ENCODE measurements at places on chromosomes 12 and 14.

DNA sequence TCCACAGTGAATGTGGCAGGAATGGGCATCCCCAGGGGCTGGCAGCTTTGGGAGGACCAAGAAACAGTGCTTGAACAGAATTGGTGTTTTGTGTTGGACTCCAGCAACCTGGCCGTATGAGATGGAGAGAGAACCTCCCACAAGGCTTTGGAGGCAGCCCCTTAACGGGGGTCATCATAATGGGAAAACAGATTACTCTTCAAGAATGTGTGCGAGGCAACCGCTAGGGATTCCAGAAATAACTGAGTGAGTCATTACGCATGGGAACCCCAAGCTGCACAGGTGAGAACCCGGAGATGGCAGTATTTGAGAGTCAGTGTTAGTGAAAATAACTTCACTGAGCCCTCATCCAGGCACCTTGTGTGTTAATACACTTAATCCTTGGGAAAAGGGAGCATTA, 567.8 kb upstream of the TBX3 start:
- no peak for DNase-seq

- DNase-seq, result no peak
These were observed 956.0 kb upstream of the NOVA1 start for GRCh38 chr14:27553790-27554189.

- DNase-seq, result no peak
These were observed 130.3 kb upstream of the ARID2 start for GRCh38 chr12:45599196-45599595.

DNA sequence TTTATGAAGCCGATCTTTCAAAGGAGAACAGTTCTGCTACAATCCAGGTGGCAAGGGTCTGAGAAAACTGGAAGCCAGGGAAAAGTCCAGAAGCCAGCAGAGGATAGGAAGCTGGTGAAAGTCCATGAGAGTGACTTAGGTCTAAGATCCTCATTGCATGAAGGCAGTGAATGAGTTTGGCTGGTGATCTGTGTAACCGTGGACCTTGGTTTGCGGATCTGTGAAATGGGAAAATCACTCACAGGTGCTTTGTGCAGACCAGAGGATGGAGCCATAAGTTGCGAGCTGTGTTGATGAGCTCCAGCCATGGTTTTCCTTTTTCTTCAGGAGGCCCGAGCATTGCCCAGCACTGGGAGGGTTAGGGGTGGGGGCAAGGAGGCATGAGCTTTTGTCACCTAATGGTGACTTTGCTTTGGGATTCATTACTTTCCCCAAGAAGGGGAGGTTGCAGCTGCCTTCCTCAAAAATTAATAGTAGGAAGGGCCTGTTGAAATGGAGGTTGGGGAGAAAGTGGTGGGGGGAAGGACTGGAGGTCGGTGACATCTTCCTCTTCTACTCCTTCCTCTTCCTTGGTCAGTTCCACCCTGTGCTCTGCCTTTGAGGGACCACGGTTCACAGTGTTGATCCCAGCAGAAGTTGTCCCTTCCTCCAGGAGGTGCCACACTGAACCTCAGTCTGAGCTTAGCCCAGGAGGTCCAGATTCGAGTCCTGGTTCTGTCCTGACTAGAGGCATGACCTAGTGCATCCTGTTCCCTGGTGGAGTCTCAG, 20.3 kb upstream of the SERPINA6 start:
- no peak for DNase-seq

DNA sequence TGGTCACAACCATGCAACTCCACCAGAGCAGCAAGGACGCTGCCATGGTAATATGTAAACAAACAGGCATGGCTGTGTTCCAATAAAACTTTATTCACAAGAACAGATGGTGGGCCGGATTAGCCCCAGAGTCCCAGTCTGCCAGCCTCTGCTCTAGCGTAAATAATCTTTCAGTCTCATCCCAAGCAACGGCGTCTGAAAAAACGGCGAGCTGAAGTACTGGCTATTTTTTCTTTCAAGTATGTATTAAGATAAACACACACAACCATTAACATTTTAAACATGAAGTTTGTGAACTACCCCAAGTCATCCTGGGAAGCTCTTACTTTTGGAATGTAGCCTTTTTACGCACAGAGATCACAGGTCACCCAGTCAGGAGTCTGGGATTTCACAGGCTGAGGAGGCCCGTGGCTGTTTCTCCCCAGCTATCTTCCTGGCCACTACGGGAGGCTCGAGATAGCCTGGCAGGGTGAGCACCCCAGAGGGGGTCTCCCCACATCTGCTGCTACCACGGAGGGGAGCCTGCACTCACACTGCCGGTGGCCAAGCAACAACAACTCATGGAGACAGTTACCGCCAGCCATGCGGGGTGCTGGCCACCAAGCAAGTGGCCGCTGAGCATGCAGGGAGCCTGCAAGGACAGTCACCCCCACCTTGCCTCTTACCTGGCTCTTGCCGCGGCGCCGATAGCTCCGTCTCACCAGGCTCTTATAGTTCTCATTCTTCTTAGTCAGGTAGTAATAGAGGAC, 124.6 kb downstream of the RFLNA start:
- no peak for DNase-seq

GRCh38 chr14:38039496-38039895, 168.2 kb upstream of the SSTR1 start:
- DNase-seq, result no peak

GRCh38 chr14:100832311-100832960, 6.5 kb downstream of the MEG3 start:
- DNase-seq, result no peak

GRCh38 chr12:95611676-95612309, 60.5 kb upstream of the USP44 start:
- DNase-seq, result no peak

GRCh38 chr14:99272899-99273765, 1.1 kb upstream of the BCL11B start:
- no peak for DNase-seq

- no peak for DNase-seq
These were observed 264.0 kb downstream of the ATXN7L3B start for GRCh38 chr12:74801625-74802024.

DNA sequence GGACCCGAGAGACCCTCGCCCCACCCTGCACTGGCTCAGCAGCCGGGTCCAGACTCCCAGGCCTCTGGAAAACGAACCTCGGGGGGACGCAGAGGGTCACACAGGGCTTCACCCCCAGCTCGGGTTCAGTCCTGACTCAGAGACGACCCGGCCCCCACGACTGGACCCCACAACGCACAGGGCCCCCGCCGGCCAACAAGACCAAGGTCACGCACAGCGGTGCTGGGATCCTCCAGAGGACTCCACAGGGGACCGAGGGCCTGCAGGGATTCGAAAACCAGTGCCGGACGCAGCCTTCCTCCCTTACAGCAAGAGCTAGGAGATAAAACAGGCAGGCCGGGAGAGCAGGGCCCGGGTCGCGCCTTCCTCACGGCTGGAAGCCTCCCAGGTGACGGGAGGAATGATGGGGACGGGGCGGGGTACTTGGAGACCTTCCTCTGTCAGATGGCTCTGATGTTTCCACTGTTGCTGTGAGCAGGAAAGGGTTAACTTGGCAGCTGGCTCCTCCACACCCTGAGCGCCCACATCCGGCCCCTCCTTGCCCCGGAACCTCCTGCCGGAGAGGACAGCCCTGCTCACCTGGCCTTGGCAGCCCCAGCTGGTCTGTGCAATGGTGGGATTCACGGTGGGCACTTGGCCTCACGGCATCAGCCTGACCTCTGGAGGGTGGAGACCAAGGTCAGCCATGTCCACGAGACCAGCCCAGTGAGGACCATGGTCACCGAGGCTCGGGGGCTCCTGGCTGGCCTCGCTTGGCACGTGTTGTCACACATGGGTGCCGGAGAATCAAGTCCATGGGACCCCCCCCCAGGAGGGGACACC, 46.2 kb downstream of the GALNT9 start:
- no peak for DNase-seq

- no peak for DNase-seq
These were observed 52.4 kb downstream of the BRMS1L start for GRCh38 chr14:35878272-35879150.

DNA sequence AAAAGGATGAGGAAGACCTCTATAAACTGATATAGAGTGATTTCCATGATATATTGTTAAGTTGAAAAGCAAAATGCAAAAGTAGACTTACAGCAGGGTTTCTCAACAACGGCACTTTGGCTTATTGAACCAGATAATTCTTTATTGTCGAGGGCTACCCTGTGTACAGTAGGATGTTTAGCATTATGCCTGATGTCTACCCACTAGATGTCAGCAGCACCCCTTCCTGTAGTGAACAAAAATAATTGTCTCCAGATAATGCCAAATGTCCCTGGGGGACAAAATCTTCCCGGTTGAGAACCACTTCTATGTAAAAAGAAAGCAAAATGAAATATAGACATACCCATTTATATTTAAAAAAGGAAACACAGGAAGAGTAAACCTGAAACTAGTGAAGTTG, 32.4 kb downstream of the ABCD2 start:
- no peak for DNase-seq

GRCh38 chr12:54349679-54350078, 14.6 kb downstream of the GPR84 start:
- no peak for DNase-seq

DNA sequence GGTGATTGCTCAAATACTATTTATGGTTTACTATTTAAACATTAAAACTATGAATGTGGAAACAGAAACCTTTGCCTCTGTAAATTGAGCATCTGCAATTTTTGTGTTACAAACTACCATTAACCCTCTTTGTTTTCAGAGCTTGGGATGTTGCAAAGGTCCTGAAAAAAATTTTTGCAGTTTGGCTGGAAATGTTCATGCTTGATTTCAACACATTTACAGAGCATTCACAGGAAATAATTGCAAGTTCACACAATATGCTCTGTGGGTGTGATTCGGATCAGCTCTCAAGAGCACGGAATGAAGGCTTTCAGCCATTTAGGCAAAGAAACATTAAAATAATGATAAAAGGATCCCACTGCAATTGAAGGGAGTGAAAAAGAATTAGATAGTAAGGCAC, 232.9 kb downstream of the ATP23 start:
- DNase-seq, result no peak

- no peak for DNase-seq
These were observed 74.2 kb downstream of the ARF6 start for GRCh38 chr14:49966971-49967630.

GRCh38 chr12:127830065-127830460, 436.9 kb upstream of the TMEM132C start:
- no peak for DNase-seq

DNA sequence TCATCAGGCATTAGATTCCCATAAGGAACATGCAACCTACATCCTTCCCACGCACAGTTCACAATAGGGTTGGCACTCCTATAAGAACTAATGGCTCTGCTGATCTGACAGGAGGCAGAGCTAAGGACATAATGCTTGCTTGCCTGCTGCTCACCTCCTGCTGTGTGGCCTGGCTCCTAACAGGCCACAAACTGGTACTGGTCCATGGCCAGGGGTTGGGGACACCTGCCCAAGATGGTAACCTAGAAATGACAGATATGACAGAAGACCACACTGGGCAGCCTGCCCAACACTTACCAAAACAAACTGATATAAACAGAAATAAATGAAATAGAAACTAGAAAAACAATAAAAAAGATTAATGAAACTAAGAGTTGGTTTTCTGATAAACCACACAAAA, 325.6 kb downstream of the SEC23A start:
- DNase-seq, result no peak

- DNase-seq, result no peak
These were observed 8.0 kb downstream of the AGAP2 start for GRCh38 chr12:57730336-57731067.

DNA sequence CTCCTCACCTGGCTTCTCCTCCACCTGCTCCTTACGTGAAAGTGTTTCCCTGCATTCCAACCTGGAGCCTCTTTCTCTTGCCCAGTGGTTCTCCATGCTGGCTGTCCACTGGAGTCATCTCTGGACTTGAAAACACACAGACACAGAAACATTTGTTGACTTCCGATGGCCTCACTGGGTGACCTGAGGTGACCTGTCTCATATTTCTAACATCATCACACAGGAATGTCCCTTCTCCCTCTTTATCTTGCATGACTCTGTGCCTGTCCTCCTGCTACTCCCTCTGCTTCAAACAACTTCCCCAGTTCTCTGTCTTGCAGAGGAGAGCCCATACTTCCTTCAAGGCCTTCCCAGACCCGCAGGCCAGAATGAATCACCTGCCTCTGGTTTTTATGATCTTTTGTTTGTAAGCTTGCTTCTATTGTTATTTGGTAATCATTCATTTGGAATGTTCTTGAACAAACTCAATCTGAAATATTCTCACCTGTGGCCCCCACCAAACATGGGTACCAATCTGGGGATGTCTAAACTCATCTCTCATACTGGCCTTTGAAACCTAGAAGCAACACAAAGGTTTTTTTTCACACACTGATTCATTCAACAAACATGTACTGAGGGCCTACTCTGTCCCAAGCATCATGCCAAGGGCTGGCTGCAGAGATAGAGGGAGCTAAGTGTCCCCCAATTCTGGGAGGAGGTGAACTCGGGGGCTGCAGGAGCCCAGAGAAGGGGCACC, 9.7 kb upstream of the RIN3 start:
- DNase-seq, result peak; percentile 11

- no peak for DNase-seq
These were observed at the start of gene ELK3 for GRCh38 chr12:96193725-96194575. ELK3 (plus strand) TSS chr12:96194375.

DNA sequence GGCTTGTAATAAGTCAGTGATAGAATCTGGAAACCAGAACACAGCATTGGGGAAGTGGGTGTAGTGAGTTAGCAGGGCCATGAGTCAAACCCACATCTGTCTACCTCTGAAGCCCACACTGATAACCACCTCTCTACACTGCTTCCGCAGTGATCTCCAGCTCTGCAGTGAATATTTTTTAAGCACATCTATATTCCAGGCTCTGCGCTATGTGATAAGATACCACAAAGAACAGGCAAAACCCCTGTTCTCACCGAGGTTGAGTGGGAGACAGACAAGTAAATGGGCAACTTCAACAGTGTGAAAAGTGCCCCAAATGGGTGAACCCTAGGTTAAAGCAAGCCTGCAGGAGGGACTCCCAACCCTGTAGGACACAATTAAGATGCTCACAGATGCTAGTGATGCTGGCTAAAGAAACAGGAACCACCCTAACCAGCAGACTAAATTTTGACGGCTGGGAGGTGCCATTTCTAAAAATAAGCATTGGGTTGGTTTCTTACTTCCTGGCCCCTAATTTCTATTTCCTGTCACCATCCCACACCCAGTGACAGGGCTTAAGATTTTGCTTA, 375.0 kb downstream of the DPF3 start:
- DNase-seq, result no peak

- no peak for DNase-seq
These were observed 698.6 kb upstream of the MDGA2 start for GRCh38 chr14:48373981-48374380.
